ENCODE measurements at places on chromosomes 5 and 9. TPM values are rescaled to one million over a fixed set of nuclear protein-coding genes. Genes with fewer than 3 reads are reported as not detected.

The IL3 gene
- total RNA-seq = not detected

The EIF4E1B gene
- not detected for total RNA-seq

The THBS4 gene
- 1.9 TPM for total RNA-seq

- DNase-seq = no peak
These were observed 37.0 kb downstream of the RNF130 start for GRCh38 chr5:180034564-180034963.

GRCh38 chr5:116709082-116709481 is 134.5 kb upstream of the SEMA6A start:
- no peak for DNase-seq

DNA sequence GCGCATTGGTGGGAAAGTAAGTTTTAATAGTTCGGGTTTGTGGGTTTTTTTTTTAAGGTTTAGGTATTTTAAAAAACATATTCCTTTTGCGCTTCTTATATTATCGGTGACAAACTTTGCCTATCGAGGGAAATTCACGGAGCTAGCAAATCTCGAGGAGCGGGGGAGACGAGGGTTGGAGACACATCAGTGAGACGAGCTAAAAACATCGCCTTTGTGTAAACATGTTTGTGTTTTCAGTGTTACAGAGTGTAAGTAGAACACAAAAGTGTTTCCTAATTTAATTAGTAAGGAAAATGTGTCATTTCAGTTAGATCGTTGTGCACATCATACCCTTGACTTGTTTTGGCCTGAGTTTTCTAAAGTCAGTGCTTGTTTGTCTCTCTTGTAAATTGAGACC is 945 bp downstream of the BTF3 start:
- DNase-seq = no peak
